Endodermal cell (in vitro differentiated cells): ENCODE measurements at places on chromosomes 12 and 14. TPM values are rescaled to one million over a fixed set of nuclear protein-coding genes. Genes with fewer than 3 reads are reported as not detected.

- no peaks in the 10 kb centered on the region for H3K36me3 ChIP-seq
- no peak for DNase-seq
- H3K27ac ChIP-seq, result no peak overlapping the region
- H3K4me1 ChIP-seq, result peaks cover 9% of the 10 kb centered on the region
- H3K27me3 ChIP-seq, result no peaks in the 10 kb centered on the region
- peak overlapping the region; percentile 70 for H3K4me3 ChIP-seq
Measured at GRCh38 chr12:13443498-13443897, 247.0 kb downstream of the EMP1 start.

- no peak for DNase-seq
- no peaks in the 10 kb centered on the region for H3K27me3 ChIP-seq
- H3K4me3 ChIP-seq, result no peak overlapping the region
Measured at GRCh38 chr12:107118624-107119023, 25.3 kb upstream of the CRY1 start.

The TPPP2 gene
- total RNA-seq, result 0.70 and 0.73 TPM in 2 replicates

The CRIP1 gene
- 4.9 to 7.6 TPM (median 7.0 TPM) in 3 replicates for total RNA-seq

DNA sequence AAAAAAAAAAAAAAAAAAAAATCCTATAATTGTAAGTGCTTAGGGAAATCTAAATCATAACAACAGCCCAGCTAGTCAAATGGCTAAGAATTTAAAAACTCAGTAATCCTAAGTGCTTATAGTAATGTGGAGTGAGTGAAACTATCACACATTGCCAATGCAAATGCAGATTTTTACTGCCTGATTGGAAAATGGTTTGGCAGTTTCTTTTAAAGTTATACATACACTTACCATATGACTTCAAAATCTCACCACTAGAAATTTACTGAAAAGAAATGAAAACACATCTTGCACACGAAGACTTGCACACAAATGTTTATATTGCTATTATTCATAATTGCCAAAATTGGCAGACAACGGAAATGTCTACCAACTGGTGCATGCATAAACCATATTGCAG lies 51.3 kb upstream of the STXBP6 start:
- H3K4me3 ChIP-seq, result no peak overlapping the region
- H3K27me3 ChIP-seq, result no peaks in the 10 kb centered on the region
- no peaks in the 10 kb centered on the region for H3K4me1 ChIP-seq
- no peak overlapping the region for H3K27ac ChIP-seq
- no peaks in the 10 kb centered on the region for H3K36me3 ChIP-seq
- DNase-seq, result no peak

DNA sequence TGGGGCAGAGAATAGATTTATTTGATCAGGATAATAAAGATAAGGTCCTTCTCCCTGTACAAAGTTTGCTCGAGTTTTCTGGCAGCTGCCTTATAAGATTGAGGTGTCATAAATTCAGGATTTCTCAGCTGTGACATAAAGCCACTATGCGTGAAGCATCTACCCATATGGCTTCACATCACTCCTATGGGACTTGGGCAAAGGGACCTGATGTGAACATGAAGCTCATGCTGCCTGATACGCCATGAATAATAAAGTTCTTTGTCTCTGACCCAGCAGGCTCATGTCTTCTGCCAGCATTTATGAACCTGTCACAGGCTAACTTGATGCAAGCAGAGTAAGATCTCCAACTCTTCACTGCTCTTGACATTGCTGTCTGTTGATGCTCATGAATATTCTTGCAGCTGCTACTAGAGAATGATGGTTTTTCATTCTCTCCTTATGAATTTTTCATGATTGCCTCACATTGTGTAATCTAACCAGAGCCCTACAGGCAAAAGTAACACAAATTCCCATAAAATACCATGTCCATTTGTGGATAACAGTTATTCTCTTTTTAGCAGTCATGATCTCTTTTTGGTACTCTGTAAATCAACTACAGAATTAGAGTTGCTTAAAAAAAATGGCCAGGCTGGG lies 49.0 kb upstream of the CPNE8 start:
- peak overlapping the region; percentile 57 for H3K27ac ChIP-seq
- H3K4me1 ChIP-seq, result no peaks in the 10 kb centered on the region
- H3K27me3 ChIP-seq, result no peaks in the 10 kb centered on the region
- H3K4me3 ChIP-seq, result no peak overlapping the region
- no peak for DNase-seq

GRCh38 chr12:105907982-105908381 lies 230.8 kb downstream of the NUAK1 start:
- no peaks in the 10 kb centered on the region for H3K36me3 ChIP-seq
- no peak for DNase-seq
- no peak overlapping the region for H3K4me3 ChIP-seq
- peaks cover 4% of the 10 kb centered on the region for H3K4me1 ChIP-seq
- no peak overlapping the region for H3K27ac ChIP-seq

GRCh38 chr12:3249081-3249800 lies 172.1 kb downstream of the TSPAN9 start:
- H3K4me1 ChIP-seq, result peaks cover 15% of the 10 kb centered on the region
- H3K27ac ChIP-seq, result no peak overlapping the region
- H3K4me3 ChIP-seq, result no peak overlapping the region
- no peak for DNase-seq

GRCh38 chr14:23776296-23776695 lies 140.1 kb downstream of the DHRS2 start:
- no peaks in the 10 kb centered on the region for H3K4me1 ChIP-seq
- H3K36me3 ChIP-seq, result no peaks in the 10 kb centered on the region
- no peak overlapping the region for H3K27ac ChIP-seq
- H3K4me3 ChIP-seq, result no peak overlapping the region

The SAMD15 gene
- 4.1 to 4.3 TPM (median 4.2 TPM) in 3 replicates for total RNA-seq

- peaks cover 27% of the 10 kb centered on the region for H3K36me3 ChIP-seq
- no peak overlapping the region for H3K4me3 ChIP-seq
- no peaks in the 10 kb centered on the region for H3K27me3 ChIP-seq
- H3K4me1 ChIP-seq, result peaks cover 10% of the 10 kb centered on the region
Measured at GRCh38 chr14:55609681-55610080, 29.7 kb downstream of the KTN1 start.

The KLHL33 gene
- total RNA-seq, result 0.13 TPM in 1 of 3 replicates, not detected in the others

DNA sequence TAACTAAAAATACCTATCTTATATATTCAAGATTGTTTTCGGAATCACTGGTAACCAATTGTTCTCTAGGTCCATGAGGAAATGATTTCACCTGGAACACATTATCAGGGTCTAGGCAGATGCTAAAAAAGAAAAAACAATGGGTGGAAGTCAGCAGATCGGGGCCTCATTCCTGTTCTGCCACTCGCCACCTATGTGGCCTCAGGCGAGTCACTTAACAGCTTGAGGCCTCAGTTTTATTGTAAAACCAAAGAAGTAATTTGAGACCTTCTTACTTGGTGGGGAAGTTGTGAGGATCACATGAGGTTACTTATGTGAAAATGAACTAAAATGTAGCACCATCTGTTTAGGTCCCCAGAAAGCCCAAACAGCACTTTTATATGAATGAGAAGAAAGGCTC lies 6.2 kb upstream of the RNASE10 start:
- no peak for DNase-seq
- H3K27me3 ChIP-seq, result no peaks in the 10 kb centered on the region
- no peaks in the 10 kb centered on the region for H3K36me3 ChIP-seq
- H3K4me1 ChIP-seq, result no peaks in the 10 kb centered on the region
- H3K4me3 ChIP-seq, result no peak overlapping the region
- no peak overlapping the region for H3K27ac ChIP-seq

DNA sequence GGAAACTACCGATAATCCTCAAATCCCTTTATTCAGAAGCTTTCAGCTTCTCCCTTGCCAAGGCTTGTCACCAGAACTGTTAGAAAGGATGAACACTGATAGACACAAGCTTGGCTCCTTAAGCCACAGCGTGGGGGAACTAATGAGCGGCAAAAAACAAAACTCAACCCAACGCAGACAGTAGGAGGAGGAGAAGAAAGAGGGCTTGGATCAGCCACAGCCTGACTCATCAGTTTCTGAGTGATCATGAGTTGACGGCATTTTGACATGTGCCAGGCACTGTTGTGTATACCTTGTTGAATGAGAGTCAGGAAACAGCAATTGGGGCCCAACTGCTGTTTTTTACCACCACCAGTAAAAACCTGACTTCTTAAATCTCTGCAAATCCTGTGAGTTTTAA lies 23.7 kb downstream of the PLXNC1 start:
- no peak for DNase-seq
- H3K27me3 ChIP-seq, result peaks cover 14% of the 10 kb centered on the region
- peaks cover 6% of the 10 kb centered on the region for H3K4me1 ChIP-seq
- H3K27ac ChIP-seq, result no peak overlapping the region

- H3K27me3 ChIP-seq, result peaks cover 37% of the 10 kb centered on the region
- no peak overlapping the region for H3K4me3 ChIP-seq
- H3K4me1 ChIP-seq, result no peaks in the 10 kb centered on the region
- H3K27ac ChIP-seq, result no peak overlapping the region
- no peak for DNase-seq
Measured at GRCh38 chr12:115245020-115245419, 561.0 kb upstream of the TBX3 start.

The RFX4 gene
- total RNA-seq, result 0.29 and 0.86 TPM in 2 replicates

The KRT75 gene
- total RNA-seq, result not detected in 3 replicates

GRCh38 chr14:74853581-74853980 lies 22.4 kb downstream of the PROX2 start:
- no peaks in the 10 kb centered on the region for H3K36me3 ChIP-seq
- H3K4me3 ChIP-seq, result no peak overlapping the region
- H3K27ac ChIP-seq, result no peak overlapping the region

DNA sequence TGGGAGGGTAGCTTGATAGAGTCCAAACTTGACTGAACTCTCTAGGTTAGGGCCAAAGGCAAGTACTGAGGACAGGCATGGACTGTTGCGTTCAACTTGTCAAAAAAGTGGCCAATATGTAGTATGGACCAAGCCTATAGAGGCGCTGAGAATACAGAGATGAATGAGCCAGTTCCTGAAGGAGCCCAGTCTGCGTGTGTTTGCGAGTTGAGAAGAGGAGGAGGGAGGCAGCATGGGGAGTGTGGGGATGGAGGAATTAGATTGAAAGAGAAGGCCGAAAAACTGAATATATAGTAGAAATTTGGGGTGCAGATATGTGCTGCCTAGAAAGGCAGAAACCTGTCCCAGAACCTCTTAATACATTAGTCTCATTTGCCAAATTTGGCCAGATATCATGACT lies 412.4 kb downstream of the PCNX1 start:
- no peaks in the 10 kb centered on the region for H3K4me1 ChIP-seq
- no peak for DNase-seq
- H3K27me3 ChIP-seq, result no peaks in the 10 kb centered on the region
- H3K27ac ChIP-seq, result peak overlapping the region; percentile 67
- H3K4me3 ChIP-seq, result peak overlapping the region; percentile 95

The VDR gene
- total RNA-seq, result 0.04 TPM in 1 of 2 replicates, not detected in the other

DNA sequence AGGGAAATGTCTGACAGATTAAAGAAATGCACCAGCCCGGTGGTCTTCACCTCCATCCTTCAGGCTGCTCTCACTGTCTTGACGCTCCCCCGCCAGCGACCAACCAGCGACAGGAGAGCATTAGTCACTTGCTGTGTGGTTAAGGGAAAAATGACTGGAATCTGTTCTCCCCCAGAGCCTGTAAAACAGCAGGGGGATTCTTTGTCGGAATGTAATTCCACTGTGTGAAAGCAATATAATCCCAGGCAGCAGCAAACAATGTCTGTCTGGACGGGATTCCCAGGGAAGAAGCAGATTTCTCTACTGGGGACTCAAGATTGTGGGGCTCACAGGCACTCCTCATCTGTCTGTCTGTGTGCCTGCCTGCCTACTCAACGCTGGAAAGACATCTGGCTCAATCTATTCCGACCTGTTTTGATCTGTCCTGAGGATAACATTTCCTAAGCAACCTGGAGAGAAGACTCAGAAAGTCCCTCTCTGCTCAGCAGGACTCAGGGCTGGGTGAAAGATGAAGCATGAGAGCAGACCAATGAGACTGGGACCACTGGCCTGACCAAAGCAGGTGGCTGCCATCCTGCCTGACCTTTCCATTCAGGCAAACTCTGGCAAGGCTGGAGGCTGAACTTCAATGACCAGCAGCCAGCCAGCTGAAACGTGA lies 54.6 kb downstream of the NUAK1 start:
- H3K27ac ChIP-seq, result peak overlapping the region; percentile 98
- peaks cover 14% of the 10 kb centered on the region for H3K4me1 ChIP-seq
- H3K4me3 ChIP-seq, result no peak overlapping the region
- no peaks in the 10 kb centered on the region for H3K27me3 ChIP-seq
- H3K36me3 ChIP-seq, result peaks cover 91% of the 10 kb centered on the region
- DNase-seq, result peak; percentile 94

DNA sequence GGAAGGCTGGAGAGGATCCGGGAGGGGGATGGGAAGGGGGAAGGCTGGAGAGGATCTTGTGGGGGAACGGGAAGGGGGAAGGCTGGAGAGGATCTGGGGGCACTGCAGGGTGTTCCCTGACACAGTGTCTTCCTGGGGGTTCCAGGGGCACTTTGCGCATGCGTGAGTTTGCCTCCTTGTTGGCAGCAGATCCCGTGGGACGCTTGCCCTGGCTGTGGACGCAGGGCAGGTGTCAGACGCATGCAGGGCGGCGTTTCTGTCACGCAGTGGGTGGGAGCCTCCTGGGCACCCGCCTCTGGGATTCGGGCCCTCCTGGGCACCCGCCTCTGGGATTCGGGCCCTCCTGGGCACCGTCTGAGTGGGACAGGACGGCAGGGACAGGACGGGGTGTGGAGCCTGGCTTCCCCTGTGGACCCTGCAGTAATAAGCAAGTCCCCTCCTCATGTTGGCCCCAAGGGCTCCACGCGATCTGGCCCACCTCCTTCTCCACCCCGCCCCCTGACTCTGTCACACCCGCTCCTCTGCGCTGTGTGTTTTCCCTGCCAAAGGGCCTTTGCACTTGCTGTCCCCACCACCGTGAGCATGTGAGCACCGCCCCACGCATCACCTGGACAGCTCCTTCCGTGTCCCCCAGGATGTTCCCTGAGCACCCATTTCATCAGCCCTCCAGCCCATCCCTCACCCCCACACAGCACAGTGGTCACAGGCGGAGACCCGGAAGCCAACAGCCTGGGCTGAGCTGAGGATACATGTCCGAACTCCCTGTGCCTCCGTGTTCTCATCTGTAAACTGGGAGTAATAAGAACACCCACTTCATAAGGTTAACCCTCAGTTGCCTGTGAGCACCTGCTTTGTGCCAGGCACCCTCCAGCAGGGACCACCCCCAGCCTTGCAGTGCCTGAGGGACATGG lies 4.4 kb downstream of the MMP17 start:
- H3K4me1 ChIP-seq, result no peaks in the 10 kb centered on the region
- peak; percentile 55 for DNase-seq
- H3K27ac ChIP-seq, result no peak overlapping the region
- H3K4me3 ChIP-seq, result no peak overlapping the region

- H3K27me3 ChIP-seq, result no peaks in the 10 kb centered on the region
- no peak overlapping the region for H3K27ac ChIP-seq
- no peaks in the 10 kb centered on the region for H3K36me3 ChIP-seq
- no peaks in the 10 kb centered on the region for H3K4me1 ChIP-seq
- DNase-seq, result no peak
Measured at GRCh38 chr12:96513681-96514080, 24.3 kb downstream of the CFAP54 start.
